SK-MEL-5 (cell line): ENCODE measurements at places on chromosomes 12 and 14.

DNA sequence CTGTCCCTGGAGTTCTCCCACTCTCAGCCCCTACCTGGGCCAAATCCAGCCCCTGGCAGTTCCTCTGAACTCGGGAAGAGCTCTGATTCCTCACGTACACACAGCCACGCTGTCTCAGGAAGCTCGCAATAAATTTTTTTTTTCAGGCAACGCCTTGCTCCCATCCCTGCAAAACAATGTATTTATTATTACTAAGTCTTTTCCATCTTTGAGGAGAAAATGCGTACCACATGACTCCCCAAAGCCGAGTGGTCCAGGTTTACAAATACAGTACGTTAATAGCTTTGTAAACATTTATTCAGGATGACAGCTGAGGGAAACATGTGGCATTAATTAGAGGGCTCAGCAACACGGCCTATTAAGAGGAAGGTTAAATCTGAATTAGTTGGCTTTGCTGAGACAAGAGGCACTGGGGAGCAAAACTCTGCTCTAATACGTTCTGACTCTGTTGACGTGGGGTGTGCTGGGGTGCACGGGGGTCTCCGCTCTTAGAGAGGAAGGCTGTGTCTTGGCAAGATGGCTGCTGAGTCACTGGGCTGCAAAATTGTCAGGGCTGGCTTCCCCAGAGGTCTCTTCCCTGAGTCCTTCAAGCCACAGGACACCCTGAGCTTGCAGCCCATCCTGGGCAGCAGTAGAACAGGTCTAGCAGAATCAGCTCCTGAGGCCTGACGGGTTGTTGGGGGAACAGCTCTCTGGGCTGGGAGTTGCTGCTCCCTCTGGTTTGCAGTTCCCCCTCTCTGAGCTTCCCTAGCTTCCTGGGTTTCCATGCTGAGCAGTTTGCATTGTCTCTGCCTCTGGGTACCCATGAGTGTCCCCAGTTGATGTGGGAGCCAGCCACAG, 185.2 kb upstream of the TBX3 start:
- no peak for DNase-seq

DNA sequence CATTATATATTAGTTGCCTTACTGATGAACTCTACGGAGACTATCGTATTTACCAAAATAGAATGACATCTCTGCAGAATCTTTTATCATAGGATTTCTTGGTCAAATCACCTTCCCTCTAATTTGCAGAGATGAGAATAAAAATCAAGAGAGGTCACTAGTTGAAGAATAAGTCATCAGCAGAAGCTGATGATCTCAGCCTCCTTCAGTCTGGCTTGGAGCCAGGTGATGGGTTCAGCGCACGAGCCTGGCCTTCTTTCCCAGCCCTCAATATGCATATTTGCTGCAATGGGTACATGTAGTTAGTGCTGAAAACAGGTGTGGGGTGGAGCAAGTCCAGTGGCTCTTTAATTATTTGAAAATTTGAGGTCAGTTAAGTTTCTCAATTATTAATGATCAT, 19.2 kb upstream of the EMP1 start:
- DNase-seq = no peak

- no peak for DNase-seq
Observed at GRCh38 chr14:65042731-65043372, 56.2 kb downstream of the FNTB start.

- no peak for DNase-seq
Observed at GRCh38 chr12:107783406-107784376, 9.2 kb downstream of the ASCL4 start.

GRCh38 chr14:35159742-35160409, 37.5 kb downstream of the PRORP start:
- no peak for DNase-seq

DNA sequence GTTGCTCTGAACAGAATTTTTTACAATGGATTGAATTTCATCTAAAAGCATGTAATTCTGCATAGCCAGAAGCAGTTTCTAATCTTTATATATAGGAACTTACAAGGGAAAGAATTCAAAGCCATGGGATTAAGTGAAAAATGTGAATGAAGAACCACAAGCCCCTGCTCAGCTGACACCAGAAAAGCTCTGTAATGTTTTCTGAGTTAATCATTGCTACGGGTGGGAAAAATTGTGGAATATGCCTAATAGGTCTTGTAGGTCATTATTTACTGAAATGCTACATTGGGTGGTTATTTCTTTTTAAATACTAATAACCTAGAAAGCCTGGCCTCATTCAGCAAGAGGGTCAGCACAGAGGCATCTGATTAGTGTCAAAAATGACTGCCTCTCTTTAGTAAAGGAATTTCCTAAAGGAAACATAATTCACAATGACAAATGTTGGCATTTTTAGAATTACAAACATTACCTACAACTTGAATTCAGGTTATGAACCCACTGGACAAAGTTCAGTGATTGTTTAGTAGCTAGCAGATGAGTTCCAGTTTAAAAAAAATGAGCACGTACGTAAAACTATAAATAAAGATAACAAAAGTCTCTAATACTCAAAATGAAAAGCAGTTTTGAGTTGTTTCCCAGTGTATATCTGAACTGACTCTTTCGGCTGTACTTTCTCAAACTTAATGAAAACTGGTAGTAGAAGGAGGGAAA, 75.3 kb downstream of the BMP4 start:
- DNase-seq = no peak

- DNase-seq = no peak
Observed at GRCh38 chr12:12715459-12716150, 1.6 kb upstream of the CDKN1B start.

DNA sequence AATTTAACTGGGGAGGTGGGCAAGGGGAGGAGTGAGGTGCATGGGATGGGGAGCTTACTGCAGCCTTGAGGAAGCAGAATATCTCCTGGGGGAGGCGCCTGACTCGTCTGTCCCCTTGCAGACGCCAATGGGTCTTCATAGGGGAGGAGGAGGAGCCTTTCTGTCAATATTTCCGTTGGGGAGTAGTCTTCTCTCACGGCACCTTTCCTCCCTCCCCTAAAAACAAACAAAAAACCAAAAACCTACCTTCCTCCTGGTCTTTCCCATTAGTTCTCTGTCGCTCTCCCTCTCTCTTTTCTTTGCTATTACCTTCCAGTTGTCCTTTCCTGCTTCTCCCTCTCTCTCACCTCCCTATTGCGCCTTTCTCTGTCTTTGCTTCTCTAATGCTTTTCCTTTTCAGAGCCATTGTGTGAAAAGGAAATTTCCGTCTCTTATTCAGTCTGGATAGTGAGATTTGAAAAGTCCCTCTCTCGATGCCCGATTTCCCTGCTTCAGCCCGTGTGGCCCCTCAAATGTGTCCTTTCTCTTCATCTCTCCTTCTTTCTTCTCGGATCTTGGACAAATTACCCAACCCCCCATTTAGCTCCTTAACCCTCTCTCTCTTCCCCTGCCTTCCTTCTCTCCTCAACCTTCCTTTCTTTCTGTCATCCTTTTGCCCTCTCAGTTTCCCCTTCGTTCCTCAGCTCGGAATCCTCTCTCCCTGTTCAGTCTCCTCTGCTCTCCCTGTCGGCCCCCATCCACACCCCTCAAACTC, 5.9 kb downstream of the GPR84 start:
- DNase-seq = peak; percentile 48

DNA sequence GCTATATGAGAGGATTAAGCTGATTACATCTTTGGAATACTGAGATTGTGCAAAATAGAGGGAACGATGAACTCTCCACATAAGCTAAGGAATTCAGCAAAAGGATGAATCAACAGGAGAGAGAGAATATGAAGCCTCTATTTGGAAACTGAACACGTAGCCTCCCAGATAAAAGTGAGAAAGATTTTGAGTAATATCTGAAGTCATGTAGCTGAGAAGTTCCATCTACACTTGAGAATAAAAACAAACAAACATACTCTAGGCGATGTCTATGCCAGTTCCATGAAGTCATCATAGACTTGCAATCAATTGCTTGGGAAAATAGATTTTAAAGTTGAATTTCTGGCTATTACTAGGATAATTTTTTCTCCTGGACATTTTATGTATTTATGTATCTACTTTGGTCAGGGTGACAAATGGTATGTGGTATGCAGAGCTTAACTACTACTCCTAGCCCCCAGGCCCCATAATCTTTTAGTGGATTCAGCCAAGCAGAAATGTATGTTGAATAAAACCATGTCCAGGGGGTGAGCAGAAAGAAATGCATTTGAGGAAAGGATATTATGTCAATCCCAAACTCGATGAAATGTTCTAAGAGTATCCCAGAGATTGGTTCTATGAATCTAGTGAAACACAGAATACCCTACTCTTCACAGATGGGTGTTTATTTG, 627.4 kb downstream of the DIO2 start:
- no peak for DNase-seq

DNA sequence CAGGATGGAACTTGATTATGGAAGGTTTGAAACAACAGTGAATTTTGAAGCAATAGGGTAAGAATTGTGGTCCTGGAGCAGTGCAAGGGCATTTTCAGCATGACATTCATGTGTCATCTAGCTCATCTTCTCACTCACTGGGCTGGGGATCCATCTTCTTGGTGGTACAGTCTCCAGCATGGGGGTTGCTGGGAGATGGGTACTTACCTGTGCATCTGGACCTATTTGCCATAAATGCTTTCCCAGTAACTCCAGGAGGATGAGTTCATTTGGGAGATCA, 7.2 kb downstream of the HSP90AA1 start:
- no peak for DNase-seq

DNA sequence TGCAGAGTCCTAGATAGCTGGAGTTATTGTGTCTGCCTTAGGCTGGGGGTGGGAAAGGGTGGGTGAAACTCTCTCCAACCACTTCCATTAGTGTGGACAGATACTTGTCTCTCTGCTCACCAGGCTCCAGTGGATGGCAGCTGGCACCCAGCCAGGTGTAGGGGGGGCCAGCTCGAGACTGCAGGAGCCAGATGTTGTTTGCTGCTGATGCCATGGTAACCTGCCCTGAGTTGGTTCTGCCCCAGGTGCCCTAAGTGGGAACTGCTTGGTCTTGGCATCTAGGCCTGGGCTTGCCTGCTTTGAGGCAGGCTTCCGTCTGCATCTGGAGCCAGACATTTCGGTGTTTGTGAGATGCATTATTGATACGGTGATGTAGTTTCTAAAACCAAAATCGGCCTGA, 82.2 kb downstream of the ADCK1 start:
- DNase-seq = no peak
